Activated CD4-positive, alpha-beta T cell treated with anti-CD3 and anti-CD28 coated beads, Interleukin-2, amount 50 U/mL, for 1 hour (primary cell): ENCODE measurements at places on chromosomes 11 and 22.

- DNase-seq: no peak
Measured at GRCh38 chr11:23869671-23870070, 627.2 kb upstream of the LUZP2 start.

GRCh38 chr11:15106201-15106965 is 8.3 kb upstream of the INSC start:
- no peak for DNase-seq

DNA sequence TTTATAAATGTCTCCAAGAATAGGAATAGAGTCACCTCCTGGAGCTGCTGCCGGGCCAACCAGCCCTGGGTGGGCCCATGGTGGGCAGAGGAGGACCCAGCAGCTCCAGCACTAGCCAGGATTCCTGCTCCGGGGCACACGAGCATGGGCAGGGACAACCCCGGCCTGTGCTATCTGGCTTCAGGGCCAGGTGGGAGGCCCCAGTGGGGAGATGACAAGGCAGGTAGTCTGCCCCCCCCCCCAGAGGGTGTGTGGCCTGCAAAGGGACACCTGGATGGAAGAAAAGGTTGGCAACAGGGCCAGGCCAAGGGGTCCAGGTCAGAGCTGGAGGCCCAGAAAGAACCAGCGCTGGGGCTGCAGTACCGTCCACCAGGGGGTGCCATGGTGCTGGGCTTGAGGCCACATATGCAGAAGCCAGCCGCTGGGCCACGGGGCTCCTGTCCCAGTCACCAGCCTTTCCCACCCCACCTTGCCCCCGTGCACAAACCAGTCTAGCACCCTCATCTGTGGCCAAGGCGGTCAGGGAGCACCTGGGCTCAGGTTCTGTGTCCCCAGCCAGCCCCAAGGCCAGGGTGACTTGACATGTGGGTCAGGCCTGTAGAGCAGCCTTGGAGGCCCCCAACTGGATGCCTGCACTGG is 3.4 kb downstream of the TSPAN32 start:
- DNase-seq: peak; percentile 87

- DNase-seq: no peak
Measured at GRCh38 chr11:14636119-14636518, 7.5 kb upstream of the PDE3B start.

GRCh38 chr22:23218867-23219251 is 38.5 kb downstream of the BCR start:
- DNase-seq: no peak
